Activated T-helper 1 cell treated with anti-CD3 and anti-CD28 coated beads, Interleukin-12 subunit alpha, Interleukin-12 subunit beta, Interleukin-2, Interleukin-4 antibody, amounts not matched to agents 30 ng/mL and 10 ng/mL and 1 ng/mL, durations not matched to agents 14 hours and 24 hours and 36 hours (primary cell): ENCODE measurements at places on chromosomes 16 and 17.
A peak's percentile ranks its signal among the peaks of the same experiment; 100 is the strongest.

DNA sequence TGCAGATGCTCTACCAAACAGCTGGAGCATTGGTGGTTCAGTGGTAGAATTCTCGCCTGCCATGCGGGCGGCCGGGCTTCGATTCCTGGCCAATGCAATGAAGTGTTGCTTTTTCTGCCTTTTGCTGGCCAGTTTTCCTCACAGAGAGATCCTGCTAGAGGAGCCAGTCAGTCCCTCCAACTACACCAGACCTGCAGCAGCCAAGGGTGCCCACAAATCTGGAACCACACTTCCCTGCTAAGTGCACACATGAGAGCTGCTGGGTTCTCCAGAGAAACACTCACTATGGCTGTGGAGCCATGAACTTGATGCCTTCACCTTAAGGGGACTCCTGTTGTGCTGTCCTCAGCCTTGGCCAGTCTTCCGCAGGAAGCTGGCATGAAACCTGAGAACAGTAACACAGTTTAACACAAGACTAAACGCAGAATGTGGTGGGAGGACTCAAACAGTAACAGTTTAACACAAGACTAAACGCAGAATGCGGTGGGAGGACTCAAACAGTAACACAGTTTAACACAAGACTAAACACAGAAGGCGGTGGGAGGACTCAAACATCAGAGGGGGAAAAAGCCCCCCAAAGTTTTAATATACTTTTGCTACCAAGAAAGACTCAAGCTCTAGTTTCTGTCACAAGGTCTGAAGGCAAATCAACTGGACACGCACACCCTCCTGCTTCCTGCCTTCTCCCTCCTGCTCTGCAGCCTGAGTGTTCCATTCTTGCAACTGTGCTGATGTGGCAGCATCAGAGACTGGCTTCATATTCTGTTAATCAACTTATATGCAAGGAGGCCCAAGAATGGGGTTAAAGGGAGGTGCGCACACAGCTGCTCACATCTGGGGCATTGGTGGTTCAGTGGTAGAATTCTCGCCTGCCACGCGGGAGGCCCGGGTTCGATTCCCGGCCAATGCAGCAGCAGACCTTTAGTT, 12.0 kb downstream of the VAC14 start:
- no peak for DNase-seq

GRCh38 chr17:2593821-2594721, 617 bp downstream of the PAFAH1B1 start:
- DNase-seq = peak; percentile 72

DNA sequence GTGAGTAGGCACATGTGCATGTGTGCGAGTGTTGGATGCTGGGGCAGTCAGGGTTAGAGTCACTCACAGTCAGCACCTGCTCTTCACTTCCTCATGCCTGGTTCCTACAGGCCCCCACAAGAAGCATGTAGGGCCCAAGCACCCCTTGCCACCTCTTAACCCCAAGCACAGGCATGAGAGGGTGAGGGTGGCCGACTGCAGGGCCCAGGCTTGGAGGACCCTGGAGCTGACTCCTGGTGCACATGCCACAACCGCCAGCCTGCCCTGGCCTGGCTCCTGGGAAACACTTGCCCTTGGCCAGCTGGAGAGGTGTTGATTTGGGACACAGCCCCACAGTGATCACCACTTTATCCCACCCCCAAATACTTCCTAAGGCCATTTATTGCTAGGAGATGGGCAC, 16.9 kb upstream of the CDRT15L2 start:
- no peak for DNase-seq

GRCh38 chr17:82848022-82848592, 8.3 kb upstream of the ZNF750 start:
- DNase-seq = peak; percentile 22

- no peak for DNase-seq
Measured at GRCh38 chr16:17411263-17411662, 59.5 kb downstream of the XYLT1 start.

- DNase-seq = peak; percentile 2
Measured at GRCh38 chr16:55701442-55702319, 45.9 kb downstream of the SLC6A2 start.
